Fibroblast of skin of abdomen (primary cell): ENCODE measurements at places on chromosomes 2 and 18.
A peak's percentile ranks its signal among the peaks of the same experiment; 100 is the strongest.

DNA sequence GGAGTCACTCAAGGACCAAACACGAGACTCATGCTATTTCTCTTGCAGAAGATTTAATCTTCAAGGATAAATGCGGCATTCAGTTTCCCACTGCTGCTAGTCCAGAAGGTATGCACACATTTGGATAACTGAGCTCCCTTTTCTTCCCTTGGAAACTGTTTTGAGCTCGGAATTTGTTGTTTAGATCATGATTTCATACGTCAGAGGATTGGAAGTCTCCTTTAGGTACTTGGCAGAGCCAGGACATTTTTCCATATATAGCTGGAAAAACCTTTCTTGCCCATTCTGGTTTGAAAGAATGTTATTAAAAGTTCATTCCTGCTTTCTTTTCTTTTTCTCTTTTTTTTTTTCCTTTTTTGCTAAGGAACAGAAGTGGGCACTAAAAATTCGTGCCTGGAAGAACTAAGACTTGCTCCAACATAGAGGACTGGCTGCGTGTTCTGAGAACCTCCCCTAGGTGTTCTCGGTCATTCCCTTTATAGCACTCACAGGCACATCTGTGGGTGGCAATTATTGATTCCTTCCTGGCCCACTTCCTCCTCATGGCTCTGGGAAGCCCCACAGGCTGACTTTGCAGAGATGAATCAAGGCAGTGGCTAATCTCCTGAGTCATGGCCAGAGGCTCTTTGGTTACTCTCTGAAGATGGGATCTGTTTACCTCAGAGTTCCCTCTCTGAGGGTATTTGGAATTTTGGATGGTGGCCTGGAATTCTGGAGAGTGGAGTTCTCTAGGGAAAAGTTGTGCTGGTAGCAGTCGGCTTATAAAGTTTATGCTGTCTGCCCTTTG is 104.8 kb downstream of the PLCL1 start:
- peak; percentile 93 for DNase-seq

GRCh38 chr18:58896268-58896667 is 31.6 kb downstream of the ZNF532 start:
- no peak for DNase-seq

- no peak for DNase-seq
These were observed 35.8 kb downstream of the EN1 start for GRCh38 chr2:118811514-118812115.

- no peak for DNase-seq
These were observed 103.4 kb downstream of the HDAC4 start for GRCh38 chr2:239297142-239298004.

DNA sequence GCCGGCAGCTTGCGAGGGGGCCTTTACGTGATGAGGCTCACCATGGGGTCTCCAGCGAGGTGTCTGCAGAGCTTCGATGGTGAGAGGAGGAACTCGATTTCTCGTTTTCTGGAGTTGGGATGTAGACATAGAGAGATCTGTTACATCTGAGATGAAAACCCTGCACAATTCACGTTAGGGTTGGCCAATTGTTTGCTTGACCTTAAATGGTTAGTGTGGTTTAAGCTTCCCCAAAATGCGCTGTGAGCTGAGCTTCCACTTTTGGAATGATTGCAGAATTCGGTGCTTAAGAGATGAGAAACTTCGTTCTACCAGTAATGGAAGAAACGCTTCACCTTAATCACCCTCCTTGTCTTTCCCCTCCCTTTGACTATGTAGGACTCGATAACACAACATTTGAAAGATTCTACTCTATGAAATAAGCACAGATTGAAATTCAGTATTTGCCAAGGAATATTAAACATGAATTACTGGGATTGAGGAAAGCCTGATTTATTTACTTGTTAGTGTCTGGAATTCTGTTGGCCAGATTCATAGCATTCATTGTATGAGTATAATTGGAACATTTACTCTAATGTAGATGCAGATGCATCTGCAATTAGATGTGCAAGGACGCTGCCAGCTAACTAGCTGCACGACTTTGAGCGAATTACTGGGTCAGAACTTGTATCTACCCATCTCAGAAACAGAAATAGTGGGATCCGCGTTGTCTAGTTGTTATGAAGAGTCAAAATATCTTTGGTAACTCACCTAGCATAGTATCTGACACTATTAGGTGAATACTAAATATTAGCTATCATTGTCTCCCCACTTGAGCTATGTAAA is 1.6 kb upstream of the KLF7 start:
- DNase-seq, result peak; percentile 80

- no peak for DNase-seq
These were observed 8.9 kb upstream of the KCNK3 start for GRCh38 chr2:26683583-26683982.

- DNase-seq, result no peak
These were observed 32.5 kb downstream of the GPR45 start for GRCh38 chr2:105274046-105274445.

- peak; percentile 97 for DNase-seq
These were observed at the start of gene DTYMK for GRCh38 chr2:241686650-241687425. TSS of gene DTYMK (minus strand) at chr2:241686815. CDS start at chr2:241686783, 32 bp downstream.

- DNase-seq, result no peak
These were observed 156.8 kb downstream of the GLI2 start for GRCh38 chr2:120892271-120892966.

- no peak for DNase-seq
These were observed 110.3 kb upstream of the RMP24 start for GRCh38 chr18:35862119-35862640.

DNA sequence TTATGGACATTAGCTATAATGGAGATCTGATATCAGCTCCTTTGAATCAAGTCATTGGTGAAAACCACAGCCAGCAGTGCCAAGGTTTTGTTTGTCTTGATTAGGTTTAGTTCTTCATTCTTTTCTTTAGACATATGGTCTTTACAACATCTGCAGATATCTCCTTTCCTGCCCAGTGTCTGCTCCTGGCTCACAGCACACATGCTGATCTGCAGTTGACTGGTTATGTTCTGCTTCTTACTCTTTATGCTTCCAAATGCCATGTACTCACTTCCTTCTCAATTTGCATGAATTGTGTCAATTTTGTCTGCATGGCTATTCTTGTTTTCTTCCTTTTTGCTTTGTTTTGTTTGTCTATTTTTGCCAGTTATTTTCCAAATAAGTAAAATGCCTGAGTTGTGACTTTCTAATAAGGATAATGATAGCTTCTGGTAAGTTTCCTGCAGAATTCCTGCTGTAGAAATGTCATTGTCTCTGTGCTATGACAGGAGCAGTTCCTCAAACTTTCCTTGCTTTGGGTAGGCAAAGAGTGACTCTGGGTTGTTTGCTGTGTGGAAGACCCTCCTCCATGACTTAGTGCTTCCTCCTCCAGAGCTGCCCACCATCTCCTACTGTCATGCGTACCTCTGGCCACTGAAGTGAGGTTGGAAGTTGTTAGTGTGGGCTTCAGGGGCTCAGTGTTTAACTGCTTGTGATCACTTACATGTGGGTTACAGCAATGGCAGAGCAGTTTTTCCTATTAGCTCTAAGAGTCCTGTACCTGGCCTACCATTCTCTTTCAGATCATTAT is 8.2 kb downstream of the ARHGAP25 start:
- no peak for DNase-seq

- DNase-seq, result no peak
These were observed 2.7 kb downstream of the RASGRP3 start for GRCh38 chr2:33478968-33479731.

- no peak for DNase-seq
These were observed 4.4 kb downstream of the REV1 start for GRCh38 chr2:99485411-99485810.

DNA sequence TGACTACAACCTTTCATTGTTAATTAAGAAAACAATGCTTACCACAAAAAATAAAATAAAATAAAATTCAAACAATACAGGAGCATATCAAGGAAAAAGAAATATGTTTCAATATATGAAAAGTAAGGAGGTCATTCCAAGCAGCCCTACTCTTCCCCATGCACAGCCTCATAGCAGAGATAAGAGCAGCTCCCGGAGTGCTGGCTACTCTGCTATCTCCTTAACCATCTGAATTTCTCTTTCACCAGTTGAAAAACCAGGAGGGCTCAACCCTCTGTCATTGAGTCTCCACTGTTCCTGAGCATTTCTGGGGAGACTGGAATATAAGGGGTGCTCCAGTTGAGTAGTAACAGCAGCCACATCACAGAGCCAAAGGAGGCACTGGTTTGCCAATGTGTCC is 201.4 kb downstream of the TCF4 start:
- DNase-seq, result no peak

- no peak for DNase-seq
These were observed 336.4 kb upstream of the EPHA4 start for GRCh38 chr2:221908518-221908917.

GRCh38 chr2:65537651-65538385 is 105.4 kb upstream of the SPRED2 start:
- DNase-seq, result peak; percentile 17

- peak; percentile 23 for DNase-seq
These were observed 404.4 kb upstream of the SYT4 start for GRCh38 chr18:43681661-43682060.

GRCh38 chr18:69715191-69715795 is 232.4 kb downstream of the CD226 start:
- DNase-seq, result peak; percentile 19

GRCh38 chr2:138827426-138828054 is 47.4 kb upstream of the NXPH2 start:
- DNase-seq, result peak; percentile 60

DNA sequence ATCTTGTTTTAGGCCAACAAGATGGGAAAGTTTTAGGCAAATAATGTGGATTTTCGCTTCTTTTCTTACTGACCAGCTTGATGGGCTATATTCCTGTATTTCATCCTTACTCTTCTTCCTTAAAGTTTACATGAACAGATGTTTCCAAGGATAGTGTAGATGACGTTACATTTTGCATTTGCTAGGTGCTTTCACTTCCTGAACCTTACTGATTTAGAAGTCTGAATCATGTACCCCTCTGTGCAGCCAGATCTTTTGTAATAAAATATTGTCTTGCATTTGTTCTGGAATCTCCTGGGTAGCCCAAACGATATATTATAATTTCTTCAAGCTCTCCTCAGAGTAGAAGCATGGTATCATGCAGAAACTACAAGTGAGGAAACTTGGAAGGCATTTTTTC is 93.4 kb downstream of the CALCRL start:
- no peak for DNase-seq

- no peak for DNase-seq
These were observed 46.9 kb upstream of the SPATS2L start for GRCh38 chr2:200259577-200259957.

GRCh38 chr18:31273812-31274527 is 44.0 kb upstream of the DSG1 start:
- DNase-seq, result no peak

- DNase-seq, result peak; percentile 56
These were observed 89.7 kb upstream of the TTC39C start for GRCh38 chr18:23924813-23925212.

DNA sequence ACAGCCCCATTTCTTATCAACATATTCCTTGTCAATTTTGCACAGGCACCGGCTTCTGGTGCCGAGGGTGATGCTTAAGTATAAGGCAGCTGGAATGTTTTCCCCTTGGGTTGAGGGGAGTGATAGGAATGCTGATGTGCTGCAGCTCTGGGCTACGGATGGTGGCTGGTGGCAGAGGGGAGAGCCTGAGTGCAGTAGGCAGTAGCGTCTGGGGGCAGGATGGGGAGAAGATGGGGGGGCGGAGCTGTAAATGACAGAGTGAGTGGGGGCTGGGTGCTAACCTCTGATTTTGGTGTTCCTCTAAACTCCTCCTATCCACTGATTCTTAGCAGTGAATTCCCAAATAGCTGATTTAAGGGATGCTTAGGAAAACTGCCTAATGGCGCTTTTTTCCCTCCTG is 20.7 kb downstream of the TMEM178A start:
- no peak for DNase-seq

- no peak for DNase-seq
These were observed 244.1 kb downstream of the LOXHD1 start for GRCh38 chr18:46412916-46413315.

DNA sequence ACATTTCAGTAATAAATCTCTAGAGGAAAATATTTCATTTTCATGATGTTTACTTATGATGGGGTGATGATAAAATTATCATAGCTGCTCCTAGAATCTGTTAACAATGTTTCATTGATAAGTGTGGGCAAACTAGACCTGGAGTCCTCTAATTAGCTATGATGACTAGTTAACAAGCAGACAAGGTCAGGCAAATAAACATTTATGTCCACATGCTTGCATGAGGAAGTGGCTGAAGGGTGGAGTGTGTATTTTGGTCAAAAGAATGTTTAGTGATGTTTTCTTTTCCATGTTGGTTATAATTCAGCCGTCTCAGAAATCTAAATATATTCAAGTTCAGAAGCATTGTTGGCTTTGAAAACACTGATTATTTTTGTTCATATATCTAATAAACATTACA is 99.9 kb upstream of the FN1 start:
- DNase-seq, result peak; percentile 22

GRCh38 chr18:26875040-26875654 is 9.6 kb upstream of the AQP4 start:
- DNase-seq, result no peak

DNA sequence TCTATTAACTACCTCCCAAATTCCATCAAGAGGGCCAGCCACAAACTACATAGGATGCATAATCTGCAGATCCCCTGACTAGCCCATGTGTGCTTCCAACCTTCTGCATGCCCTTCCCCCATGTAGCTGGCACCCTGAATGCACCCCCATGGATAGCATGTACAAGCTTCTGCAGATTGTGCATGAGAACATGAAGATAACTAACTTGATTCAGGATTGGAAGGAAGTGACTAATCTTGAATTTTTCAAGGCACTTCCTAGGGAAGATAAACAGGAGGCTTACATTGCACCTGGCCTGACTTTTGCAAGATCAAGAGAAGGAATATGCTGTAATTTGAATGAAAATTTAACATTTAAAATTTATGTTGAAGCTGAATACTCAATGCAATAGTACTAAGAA is 66.7 kb downstream of the CDC42EP3 start:
- DNase-seq, result no peak

- no peak for DNase-seq
These were observed 89.1 kb downstream of the CAMKMT start for GRCh38 chr2:44450806-44451205.

DNA sequence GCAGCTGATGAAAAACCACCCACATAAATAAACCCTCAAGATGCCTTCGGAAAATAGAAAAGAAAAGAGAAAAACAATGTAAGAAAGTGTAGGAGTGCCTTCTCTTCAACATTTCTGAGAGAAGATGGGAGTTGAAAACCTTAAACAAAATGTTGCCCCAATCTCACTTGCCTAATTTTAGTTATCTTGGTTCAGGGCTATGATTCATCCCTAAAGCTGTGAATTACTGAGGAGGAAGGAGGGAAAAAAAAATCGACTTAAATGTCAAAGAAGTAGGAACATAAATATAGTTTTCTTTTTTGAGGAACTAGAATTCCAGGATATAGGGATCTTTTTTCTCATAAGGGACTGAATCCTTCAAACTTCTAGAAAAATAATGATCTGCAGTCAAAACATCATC is 360.3 kb downstream of the TGIF1 start:
- peak; percentile 17 for DNase-seq

- DNase-seq, result no peak
These were observed 8.8 kb upstream of the PRSS56 start for GRCh38 chr2:232511336-232511890.

- no peak for DNase-seq
These were observed 59.7 kb downstream of the CPS1 start for GRCh38 chr2:210616074-210616473.

- no peak for DNase-seq
These were observed 165.4 kb downstream of the CAPN13 start for GRCh38 chr2:30641765-30642345.
